ENCODE measurements at places on chromosomes 16 and 17.
A peak's percentile ranks its signal among the peaks of the same experiment; 100 is the strongest.

DNA sequence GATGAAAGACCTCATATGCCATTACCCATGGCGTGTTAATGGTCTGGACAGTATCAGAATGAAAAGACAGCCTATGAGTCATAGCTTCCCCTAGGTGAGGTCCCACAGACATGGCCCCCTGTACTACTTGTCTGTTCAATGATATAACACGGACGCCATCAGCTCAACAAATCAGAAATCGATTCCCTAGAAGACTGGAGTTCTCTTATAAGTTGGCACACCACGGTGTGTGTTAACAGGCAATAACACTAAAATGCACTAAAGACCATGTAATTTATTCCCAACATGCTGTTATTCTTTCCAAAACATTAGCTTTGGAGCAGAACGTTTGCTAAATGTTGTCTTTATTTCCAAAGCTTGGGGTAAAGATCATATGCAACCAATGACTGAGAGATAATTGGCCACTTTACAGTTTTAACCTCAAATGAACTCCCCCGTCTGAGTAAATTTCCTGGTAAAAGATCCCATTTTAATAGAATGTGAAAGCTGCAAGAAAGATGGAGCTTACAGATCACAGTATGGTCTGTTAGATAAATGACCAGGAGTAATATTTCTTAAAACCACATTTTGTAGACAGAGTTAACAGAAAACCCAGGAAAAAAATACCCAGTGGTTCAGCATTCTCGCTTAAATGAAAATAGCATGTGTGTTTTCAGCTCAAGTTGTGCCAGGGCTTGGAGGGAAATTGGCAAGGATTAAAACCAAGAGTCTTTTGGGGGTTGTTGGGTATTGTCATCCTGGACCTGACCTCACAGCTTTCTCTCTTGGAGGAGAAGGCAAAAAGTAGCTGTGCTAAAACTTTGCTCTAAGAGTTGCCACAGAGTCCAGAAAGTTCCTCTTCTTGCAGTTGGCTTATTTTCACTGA is 65.9 kb downstream of the PCTP start:
- no peak for DNase-seq

DNA sequence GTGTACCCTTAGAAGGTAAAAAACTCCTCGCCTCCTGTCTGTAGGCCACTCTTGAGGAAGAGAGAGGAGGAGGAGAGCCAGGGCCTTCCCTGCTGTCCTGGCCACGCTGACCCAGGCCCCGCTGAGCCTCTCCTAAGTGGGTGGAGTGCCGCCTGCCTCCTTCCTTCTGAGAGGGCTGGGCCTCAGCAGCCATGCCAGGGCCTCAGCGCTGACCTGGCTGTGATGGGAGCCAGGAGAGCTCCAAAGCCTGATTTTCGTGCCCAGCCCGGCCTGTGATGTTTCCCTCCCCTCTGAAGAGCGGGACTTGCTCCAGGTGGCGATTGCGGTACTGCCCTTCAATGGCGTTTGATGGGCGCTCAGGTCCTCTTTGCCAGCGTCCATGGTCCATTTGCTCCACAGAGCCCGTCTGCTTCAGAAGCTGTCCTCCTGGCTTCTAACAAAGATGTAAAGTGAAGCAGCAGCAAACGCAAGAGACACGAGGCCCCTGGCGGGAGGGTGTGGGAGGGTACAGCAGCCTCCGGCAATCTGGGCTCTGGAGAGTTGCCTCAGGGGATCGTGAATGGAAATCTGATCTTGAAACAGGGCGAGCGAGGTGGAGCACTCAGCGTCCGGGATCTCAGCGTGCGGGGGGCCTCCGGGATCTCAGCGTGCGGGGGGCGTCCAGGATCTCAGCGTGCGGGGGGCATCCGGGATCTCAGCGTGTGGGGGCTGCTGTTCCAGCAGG is 93.5 kb downstream of the NPIPB11 start:
- DNase-seq, result no peak

GRCh38 chr16:15575293-15576049 is 67.5 kb downstream of the MARF1 start:
- DNase-seq, result no peak

GRCh38 chr17:67475161-67475937 is 98.3 kb downstream of the PITPNC1 start:
- DNase-seq, result peak; percentile 87

GRCh38 chr16:64426131-64426666 is 695.7 kb downstream of the CDH11 start:
- no peak for DNase-seq

DNA sequence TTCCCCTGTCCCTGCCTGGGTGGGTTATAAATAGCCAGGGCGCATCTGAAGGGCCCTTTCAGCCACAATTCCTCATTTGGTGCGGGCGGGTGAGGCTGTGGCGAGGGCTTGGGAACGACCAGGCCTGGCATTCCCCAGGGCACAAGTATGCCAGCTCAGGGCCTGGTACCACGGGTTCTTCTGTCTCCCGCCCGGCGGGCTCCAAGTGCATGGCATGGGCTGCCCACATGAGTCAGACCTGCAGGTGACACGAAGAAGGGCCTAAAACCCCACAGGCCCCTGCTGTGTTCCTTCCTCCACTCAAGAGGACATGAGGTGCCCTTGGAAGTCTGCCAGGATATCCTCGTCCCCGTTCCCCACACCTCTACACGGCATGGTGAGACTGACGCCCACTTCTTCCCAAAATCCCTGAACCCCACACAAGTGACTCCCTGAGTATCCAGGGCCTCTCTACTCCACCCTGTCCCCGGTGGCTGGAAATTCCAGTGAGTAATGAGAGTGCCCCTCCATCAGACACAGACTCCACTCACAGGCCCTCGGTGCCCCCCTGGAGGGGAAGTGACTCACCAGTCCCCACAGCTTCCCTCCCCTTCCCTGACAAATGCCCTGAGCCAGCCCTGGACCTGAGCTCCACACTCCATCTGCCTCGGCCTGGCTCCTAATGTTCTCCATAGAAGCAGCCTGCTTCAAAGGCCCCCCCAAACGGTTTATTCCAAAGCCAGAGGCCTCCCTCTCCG is 68.8 kb downstream of the ABR start:
- no peak for DNase-seq

- no peak for DNase-seq
Observed at GRCh38 chr17:2289878-2290478, 13.6 kb downstream of the SMG6 start.

- no peak for DNase-seq
Observed at GRCh38 chr17:59275618-59276017, 55.3 kb downstream of the GDPD1 start.

DNA sequence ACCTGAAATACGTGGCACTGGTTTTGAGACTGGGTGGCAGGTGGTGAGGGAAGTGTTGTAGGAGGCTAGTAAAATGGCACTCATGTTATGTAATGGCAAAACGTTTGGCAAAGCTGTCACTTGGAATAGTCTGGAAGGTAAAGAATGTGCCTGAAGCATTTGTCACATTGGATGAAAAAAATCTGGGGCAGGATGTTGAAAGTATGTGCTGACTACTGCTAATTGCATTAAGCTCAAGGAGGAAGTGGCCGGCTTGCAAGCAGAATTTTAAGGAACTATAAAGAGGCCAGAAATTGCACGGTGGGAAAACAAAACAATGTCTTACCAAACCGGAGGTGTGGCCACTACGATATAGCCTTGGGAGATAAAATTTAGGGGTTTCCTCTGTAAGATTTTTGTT is 26.6 kb upstream of the NLRP1 start:
- DNase-seq, result no peak

GRCh38 chr17:6492892-6493674 is 48.8 kb downstream of the PIMREG start:
- DNase-seq, result no peak

DNA sequence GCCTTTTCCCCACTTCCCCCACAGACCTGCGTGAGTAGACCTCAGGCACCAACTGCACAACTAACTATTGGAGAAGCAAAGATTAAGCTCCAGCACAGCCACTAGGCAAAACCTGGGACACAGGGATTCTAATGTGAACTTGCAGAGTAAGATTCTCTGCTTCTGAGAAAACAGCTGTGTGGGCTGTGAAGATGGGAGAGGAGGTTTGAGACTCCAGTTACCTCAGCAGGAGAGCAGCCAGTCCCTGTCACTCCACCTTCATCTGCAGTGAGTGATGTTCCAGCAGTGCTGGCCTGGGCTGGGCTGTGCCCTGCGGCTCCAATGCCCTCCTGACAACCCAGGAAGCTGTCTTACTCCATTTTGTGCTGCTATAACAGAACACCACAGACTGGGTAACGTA is 18.0 kb upstream of the ABAT start:
- DNase-seq, result no peak

DNA sequence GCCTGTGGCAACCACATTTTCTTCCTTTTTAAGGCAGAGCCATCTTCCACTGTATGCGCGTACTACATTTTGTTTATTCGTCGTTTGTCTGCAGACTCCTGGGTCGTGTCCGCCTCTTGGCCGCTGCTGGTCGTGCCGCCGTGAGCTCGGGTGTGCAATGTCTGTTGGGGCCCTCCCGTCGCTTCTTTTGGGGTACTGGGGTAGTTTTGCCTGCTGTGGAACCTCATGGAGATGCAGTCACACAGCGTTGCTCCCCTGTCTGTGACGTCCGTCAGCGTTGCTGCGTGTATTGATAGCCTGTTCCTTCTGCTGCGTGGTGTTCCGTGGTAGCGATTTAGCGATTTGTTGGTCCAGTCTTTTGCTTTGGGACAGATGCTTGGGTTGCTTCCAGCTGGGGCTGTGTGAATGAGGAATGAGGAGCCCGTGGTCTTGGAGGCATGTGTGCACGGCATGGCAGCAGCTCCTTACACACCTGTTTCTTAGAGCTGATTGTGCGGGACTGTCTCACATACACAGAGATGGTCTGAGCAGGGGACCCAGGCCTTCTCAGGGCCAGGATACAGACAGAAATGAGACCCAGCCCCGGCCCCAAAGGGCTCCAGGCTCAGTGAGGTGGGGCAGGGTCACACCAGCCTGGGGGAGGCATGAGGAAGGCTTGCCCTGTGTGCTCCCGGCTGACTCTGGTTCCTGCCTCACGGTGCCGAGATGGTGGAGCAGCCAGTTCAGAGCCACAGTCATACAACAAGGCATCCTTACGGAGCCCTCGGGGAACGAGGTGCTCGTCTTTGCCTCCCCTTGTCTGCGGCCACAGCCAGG is 78.4 kb upstream of the GSE1 start:
- DNase-seq, result no peak

DNA sequence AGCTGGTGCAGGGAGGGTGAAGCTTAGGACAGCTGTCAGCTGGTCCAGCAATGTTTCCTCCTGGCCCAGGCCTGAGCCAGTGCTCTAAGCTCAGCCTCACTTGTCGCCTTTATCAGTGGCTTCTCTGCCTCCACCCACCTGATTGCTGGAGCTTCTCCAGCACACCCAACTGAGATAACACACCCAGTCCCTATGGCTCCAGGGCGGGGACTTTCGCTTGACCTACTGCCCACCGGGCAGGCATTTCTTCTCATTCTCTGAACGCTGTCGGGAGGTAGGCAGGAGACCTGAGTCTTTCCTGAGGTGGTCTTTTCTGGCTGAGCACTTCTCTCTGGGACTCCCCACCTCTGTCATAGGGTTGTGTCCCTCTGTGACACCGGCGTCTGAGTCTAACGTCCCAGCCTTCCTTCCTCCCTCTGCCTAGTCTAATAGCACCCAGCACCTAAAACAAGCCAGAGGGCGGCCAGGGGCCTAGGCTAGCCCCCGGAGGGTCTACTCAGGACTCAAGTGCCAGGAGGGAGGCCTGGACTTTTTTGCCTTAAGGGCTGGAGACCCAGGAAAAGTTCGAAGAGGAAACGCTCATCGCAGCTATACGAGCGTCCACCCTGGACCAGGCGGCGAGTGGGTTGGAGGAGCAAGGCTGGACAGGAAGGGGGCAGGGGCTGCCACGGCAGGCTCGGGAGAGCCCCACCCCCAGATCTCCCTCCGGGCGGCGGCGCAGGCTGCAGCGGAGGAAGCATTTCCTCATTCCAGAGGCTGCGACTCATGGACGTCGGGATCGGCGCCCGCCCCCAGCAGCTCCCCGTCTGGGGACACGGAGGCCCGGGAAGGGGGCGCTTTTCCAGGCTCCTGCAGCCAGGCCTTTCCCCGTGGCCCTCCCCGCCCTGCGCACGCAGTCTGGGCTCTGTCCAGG is 756 bp downstream of the TAX1BP3 start:
- no peak for DNase-seq

DNA sequence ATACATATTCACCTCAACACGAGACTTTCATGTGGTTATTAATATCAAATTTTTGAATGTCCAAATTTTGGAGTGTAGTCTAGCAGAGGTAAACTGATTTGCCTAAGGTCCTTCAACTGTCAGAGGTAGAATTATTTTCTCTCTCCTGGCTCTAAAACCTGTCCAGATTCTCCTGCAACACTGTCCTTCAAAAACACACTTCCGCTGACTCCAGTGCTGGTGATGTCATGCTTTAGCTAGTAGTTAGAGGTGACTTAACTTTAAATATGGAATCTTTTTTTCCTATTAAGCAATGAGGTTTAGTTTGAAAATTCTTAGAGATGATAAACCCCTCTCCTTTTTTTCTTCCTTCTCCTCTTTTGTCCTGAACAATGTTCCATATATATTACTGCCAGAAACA is 10.8 kb upstream of the CBLN1 start:
- DNase-seq, result no peak

DNA sequence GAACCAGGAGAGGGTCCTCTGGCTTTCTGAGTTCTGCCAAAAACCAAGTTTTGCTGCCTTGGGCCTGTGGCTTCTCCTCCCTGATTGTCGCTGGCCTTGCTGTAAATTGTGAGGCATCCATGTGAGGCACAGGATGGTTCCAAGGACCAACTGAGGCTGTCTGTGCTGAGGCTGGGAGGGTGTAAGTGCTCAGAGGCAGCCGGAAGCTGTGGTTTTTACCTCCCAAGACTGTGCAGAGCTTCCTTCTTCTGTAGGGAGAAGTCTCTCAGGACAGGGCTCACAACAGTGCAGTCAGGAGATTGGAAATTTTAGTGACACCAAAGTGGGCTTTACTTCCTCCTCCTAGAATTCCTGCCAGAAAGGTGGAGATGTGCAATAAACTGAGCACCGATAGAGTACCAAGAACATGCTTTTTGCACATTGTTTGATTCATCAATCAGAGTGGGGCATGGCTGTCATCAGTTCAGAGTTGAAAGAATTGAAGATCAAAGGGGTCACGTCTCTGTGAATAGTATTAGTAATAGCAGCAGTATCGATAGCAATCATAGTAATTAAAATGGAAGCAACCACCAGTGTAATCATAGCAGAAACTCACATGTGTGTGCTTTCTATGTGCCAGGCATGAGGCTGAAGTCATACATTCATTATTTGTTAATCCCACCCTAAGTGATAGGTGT is 467.1 kb downstream of the WWOX start:
- DNase-seq, result no peak

- DNase-seq, result no peak
Observed at GRCh38 chr16:20359997-20360396, 7.5 kb upstream of the UMOD start.

GRCh38 chr17:79066963-79067362 is 7.7 kb upstream of the ENGASE start:
- no peak for DNase-seq

All from CD4-positive, alpha-beta T cell treated with Interleukin-6 at 100 ng/mL for 8 hours (primary cell).